ENCODE measurements at places on chromosomes 12 and 14.

- DNase-seq: no peak
Observed at GRCh38 chr14:23101213-23101970, 3.4 kb downstream of the CIROP start.

- no peak for DNase-seq
Observed at GRCh38 chr12:54167500-54167896, 21.3 kb downstream of the SMUG1 start.

GRCh38 chr12:69355363-69356028, 4.0 kb upstream of the YEATS4 start:
- no peak for DNase-seq

DNA sequence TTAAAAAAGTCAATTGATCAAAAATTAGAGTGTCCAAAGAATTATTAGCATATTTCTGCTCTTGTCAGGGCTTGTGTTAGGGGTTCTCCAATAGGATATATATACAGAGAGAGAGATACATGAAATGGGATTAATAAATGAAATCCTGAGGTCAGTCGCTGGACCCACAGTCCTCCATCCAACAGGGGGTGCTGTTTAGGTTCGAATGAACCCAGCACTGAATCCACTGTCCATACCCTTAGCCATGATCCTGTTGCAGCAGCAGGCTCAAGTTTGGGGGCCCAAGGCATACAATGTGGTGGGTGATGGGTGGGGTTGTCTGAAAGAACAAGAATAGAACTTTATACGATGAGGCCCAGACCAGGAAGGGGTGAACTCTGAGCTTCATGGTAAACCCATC, 780 bp upstream of the MYO1H start:
- DNase-seq: no peak

- no peak for DNase-seq
Observed at GRCh38 chr12:53963434-53964314, 9.0 kb downstream of the HOXC12 start.

GRCh38 chr12:14950421-14950820, 11.0 kb downstream of the ARHGDIB start:
- no peak for DNase-seq

DNA sequence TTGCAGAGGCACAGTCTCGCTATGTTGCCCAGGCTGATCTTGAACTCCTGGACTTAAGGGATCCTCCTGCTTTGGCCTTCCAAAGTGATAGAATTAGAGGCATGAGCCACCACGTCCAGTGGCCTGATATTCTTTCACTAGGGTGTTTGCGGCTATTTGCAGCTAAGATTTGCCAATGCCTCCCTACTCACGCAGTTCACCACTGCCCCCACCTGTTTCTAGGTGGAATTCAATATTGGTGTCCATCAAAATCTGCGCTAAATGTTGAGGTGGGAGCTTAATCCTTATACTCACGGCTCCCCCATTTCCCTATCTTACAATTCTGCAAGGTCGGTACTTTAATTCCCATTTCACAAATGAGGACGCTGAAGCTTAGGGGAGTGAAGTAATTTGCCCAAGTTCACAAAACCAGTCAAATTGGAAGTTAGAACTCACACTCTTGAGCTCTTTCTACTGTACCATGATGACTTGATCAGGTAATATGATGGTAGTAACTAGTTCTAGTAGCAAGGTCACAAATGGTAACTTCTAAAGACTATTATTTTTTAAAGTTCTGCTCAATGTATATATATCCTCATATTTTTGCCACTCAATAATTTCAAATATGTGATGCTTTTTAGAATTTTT, 22.1 kb upstream of the LRRC9 start:
- DNase-seq: no peak

Data from NCI-H1048 (cell line).